Mesothelial cell of epicardium (in vitro differentiated cells): ENCODE measurements at places on chromosomes 2 and 18. TPM values are rescaled to one million over a fixed set of nuclear protein-coding genes. Genes with fewer than 3 reads are reported as not detected.

DNA sequence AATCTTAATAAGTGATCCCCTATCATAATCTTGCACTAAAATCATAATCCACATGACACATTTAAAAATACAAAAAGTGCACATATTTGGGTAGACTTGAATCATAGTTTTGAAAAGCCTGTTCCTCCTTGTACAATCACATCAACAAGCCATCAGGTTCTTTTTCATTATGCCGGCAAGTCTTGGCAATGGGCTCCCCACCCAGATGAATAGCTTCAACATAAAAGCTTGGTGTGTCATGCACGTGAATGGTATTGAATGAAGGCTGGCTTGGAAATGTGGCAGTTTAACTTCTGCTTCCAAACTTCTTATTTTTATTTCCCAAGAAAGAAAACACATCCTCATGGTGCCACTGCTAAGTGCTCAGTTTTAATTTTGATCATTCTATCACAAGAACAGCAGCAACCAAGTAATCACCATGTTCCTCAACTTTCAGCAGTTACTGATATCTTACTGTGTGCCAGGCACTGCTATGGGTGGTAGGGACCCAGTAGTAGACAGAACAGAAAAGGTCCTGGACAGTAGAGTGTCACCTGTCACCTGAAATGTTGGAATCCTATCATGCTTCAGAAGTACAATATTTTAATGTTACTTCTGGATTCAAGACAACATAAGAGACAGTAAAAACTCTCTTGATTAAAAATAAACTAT, 89.9 kb downstream of the AP1S3 start:
- DNase-seq: no peak

- DNase-seq: no peak
Observed at GRCh38 chr2:151040039-151040438, 221.6 kb downstream of the RBM43 start.

GRCh38 chr2:186995092-186995491, 146.1 kb upstream of the ZSWIM2 start:
- no peak for DNase-seq

GRCh38 chr2:128791120-128791984, 472.7 kb upstream of the HS6ST1 start:
- no peak for DNase-seq

DNA sequence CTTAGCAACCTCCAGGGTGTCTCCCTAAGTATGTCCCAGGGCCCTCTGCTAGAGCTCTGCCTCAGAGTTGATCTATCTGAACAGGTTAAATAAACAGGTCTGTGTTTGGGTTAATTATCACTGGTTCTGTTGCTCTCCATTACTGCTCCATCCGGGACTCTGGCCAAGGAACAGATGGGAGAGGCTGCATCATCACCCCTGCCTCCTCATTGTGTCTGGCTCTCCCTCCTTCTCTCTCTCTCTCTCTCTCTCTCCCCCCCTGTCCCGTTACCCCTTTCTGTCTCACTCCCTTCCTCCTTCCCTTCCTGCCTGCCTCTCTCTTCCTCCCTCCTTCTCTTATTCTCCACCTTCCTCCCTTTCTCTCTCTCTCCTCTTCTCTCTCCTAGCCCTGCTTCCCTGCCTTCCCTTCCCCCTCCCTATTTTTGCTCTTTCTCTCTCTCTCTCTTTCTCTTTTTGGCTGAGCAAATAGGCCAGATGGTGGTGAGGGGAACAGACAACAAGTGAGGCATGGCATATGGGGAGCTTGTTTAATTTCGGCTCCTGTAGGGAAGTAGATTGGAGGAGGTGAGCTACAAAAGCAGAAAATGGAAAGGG, 62.1 kb downstream of the SETBP1 start:
- DNase-seq: no peak

DNA sequence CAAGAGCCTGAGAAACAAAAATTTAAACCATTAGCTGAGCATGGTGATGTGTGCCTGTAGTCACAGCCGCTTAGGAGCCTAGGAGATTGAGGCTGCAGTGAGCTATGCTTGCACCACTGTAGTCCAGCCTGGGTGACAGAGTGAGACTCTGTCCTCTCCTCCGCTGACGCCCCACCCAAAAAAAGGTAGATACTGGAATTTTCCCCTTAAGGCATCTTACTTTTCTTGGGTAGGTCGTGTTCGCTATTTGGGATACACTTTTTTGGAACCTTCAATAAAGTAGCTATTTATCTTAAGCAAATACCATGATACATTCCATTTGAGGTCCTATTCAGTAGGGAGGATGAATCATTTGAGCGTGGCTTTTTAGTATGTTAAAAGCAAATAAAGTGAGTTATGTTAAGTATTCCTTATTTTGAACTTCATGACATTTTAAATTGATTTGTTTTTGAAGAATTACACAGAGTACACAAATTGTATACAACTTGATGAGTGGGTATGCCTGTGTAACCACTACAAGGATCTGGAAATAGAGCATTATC, 38.7 kb downstream of the RALBP1 start:
- DNase-seq: no peak

DNA sequence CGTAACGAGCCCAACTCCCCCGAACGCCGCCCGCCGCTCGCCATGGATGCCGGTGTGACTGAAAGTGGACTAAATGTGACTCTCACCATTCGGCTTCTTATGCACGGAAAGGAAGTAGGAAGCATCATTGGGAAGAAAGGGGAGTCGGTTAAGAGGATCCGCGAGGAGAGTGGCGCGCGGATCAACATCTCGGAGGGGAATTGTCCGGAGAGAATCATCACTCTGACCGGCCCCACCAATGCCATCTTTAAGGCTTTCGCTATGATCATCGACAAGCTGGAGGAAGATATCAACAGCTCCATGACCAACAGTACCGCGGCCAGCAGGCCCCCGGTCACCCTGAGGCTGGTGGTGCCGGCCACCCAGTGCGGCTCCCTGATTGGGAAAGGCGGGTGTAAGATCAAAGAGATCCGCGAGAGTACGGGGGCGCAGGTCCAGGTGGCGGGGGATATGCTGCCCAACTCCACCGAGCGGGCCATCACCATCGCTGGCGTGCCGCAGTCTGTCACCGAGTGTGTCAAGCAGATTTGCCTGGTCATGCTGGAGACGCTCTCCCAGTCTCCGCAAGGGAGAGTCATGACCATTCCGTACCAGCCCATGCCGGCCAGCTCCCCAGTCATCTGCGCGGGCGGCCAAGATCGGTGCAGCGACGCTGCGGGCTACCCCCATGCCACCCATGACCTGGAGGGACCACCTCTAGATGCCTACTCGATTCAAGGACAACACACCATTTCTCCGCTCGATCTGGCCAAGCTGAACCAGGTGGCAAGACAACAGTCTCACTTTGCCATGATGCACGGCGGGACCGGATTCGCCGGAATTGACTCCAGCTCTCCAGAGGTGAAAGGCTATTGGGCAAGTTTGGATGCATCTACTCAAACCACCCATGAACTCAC, 673 bp downstream of the PCBP1 start:
- peak; percentile 64 for DNase-seq

DNA sequence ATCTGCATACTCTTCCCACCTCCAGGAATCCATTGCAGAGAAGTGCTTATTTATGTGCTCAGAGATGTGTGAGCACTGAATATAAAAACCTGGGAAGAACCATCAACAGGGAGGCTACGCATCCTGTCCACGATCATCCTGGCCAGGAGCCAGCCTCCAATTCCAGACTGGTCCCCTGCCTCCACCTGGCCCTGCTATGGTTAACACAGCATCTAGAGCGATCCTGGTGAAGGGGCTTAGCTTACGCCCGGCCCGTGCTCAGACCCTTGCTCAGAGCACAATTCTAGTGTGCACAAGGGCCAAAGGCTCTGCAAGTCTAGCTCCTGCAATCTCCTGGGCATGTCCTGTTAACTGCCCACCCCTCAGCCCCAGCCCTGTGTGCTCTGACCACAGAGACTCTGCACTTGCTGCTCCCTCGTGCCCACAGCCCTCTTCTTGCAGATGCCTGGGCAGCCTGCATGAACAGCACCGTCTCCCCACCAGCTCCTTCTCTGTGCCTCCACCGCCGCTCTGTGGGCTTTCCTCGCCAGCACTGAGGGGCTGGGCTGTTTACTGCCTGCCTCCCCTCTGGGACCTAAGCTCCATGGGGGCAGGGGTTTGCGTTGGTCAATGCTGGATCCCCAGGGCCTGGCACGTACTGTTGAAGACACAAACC, 6.5 kb downstream of the PER2 start:
- no peak for DNase-seq

DNA sequence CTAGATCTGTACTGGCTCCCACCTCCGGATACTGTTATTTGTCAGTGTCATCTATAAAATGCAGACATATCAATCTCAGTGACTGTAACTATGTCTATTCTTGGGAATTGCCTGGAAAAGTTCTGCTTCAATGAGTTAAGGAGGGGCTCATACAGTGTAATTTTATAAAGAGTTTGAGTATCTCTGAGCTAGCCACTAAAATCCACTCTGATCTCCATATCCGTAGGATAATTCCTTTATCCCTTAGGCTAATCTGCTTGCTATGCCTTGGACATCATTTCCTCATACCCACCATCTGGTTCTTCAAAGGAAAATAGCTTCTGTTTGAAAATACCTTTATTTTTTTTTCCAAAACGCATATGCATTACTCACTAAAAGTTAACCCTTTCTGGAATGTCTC, 863.2 kb downstream of the SUCLG1 start:
- no peak for DNase-seq

- no peak for DNase-seq
Observed at GRCh38 chr18:59839931-59840685, 59.7 kb upstream of the PMAIP1 start.

DNA sequence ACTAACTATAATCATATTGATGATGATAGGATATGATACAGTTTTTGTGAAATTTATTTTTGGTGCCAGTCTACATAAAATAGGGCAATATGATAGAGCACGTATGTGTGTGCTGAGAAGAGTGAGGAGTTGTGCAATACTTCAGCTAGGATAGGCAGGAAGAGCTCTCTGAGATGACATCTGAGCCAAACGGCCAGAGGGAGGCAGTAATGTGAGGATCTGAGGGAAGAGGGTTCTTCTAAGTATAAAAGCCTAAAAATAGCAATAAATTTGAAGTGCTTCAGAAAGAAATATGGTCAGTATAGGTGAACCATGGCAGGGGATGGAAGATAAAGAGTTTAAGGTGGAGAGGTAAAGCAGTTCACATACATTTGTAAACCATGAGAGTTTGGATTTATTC, 102.5 kb downstream of the OLA1 start:
- DNase-seq: no peak

- DNase-seq: no peak
Observed at GRCh38 chr2:191385416-191386160, 140.4 kb downstream of the MYO1B start.

DNA sequence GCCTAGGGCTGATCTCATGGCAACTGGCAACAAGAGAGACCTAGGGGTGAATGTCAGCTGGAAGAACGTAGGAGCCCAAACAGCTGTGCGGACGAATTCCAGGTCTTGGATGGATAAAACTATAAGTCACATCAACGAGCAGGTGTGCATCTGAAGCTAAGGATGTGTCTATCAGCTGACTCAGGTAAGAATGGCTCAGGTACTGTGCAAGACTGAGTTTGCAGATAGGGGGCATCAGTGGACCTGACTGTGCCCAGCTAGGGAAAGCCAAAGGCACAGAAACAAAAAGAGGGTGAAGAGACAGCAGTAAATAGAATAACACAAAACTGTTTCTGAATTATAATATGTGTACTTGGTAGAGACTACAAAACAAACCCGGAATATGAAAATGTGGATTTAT, 357.3 kb downstream of the ZEB2 start:
- DNase-seq: no peak

DNA sequence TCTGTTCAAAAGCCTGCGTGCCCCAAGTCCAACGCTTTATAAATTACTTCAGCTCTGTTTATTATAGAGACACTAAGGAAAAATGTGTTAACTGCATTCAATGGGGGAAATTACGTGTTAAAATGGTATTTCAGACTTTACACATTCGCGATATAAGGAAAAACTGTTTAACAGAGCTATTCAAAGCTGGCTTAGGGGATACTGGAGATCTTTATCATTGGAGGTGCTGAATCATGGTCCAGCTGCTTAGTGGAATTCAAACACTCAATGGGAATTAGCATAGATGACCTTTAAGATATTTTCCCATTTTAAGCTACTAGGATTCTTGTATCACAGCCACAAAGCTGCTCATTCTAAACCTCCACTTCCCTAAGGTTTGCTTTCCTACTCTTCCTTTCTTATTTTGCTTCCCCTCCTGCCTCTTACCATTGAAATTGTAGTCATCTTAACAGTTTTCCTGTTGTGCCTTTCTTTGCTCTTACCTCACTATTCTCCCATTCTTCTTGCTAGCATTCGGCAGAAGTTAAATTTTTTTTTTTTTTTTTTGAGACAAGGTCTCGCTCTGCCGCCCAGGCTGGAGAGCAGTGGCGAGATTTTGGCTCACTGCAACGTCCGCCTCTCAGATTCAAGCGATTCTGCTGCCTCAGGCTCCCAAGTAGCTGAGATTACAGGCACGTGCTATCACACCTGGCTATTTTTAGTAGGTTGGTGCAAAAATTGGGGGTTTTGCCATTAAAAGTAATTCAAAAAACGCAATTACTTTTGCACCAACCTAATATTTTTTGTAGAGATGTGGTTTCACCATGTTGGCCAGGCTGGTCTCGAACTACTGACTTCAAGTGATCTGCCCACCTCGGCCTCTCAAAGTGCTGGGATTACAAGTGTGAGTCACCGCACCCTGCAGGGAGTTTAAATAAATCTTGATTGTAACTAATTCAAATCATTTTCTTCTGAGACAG, 6.5 kb downstream of the SULT6B1 start:
- no peak for DNase-seq

DNA sequence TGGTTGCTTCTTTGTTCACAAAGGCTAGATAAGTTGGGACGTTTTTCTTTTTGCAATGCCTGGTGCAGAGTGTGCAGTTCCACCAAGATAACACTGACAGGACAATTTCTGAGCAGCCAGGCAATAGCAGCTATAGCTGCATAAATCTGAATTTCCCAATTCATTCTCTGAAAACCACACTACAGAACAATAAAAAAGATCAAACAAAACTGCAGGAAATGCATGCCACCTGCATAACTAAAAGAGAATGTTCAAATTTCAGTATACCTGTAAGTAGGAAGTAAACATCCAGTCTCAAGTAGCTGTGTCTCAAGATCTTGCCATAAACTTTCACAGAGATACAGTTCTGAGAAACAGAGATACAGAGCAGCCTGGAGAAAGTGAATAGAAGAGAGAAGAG, 5.3 kb upstream of the KCTD18 start:
- DNase-seq: no peak

- DNase-seq: no peak
Observed at GRCh38 chr2:158665536-158666302, 129.4 kb upstream of the DAPL1 start.

GRCh38 chr2:126895336-126895735, 3.4 kb upstream of the TEX51 start:
- no peak for DNase-seq

- DNase-seq: no peak
Observed at GRCh38 chr2:235543851-235544688, 50.2 kb downstream of the AGAP1 start.

IL37 gene
- total RNA-seq: not detected in 3 replicates

TEX44 gene
- not detected in 3 replicates for total RNA-seq

NCKAP1 gene
- total RNA-seq: 98.9 to 106 TPM (median 104 TPM) in 3 replicates

SCN7A gene
- total RNA-seq: 2.2 to 2.6 TPM (median 2.5 TPM) in 3 replicates

THUMPD2 gene
- 13.8 to 17.7 TPM (median 17.3 TPM) in 3 replicates for total RNA-seq

ATIC gene
- 115 to 118 TPM (median 118 TPM) in 3 replicates for total RNA-seq

TTN gene
- 0.84 to 1.2 TPM (median 1.0 TPM) in 3 replicates for total RNA-seq
